ENCODE measurements at places on chromosomes 13 and 19. TPM values are rescaled to one million over a fixed set of nuclear protein-coding genes. Genes with fewer than 3 reads are reported as not detected.

GRCh38 chr19:49421878-49422202, 1.4 kb downstream of the PTH2 start:
- peaks cover 83% of the 10 kb centered on the region for H3K27me3 ChIP-seq
- peaks cover 11% of the 10 kb centered on the region for H3K4me1 ChIP-seq
- no peaks in the 10 kb centered on the region for H3K36me3 ChIP-seq
- no peak overlapping the region for H3K4me3 ChIP-seq

DNA sequence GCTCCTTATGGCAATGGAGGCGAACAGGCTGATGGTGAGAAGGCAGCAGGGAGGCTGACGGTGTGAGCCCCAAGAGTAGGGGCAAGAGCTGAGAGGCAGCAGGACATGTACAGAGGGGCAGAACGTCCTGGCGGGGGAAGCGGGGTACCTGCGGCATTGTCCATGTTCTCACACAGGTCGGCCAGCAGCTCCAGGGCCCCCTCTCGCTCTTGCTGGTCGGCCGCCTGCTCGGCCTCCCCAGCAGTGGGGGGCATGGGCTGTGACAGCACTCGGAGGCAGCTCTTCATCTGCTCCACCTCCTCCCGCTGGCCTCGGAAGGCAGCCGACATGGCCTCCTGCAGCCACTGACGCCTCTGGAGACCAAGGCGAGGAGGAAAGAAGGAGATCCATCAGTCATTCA, 2.4 kb downstream of the HSPBP1 start:
- no peak overlapping the region for H3K4me3 ChIP-seq
- H3K4me1 ChIP-seq, result peaks cover 24% of the 10 kb centered on the region
- H3K27me3 ChIP-seq, result peaks cover 2% of the 10 kb centered on the region
- DNase-seq, result no peak
- no peak overlapping the region for H3K27ac ChIP-seq
- H3K36me3 ChIP-seq, result peaks cover 12% of the 10 kb centered on the region

GRCh38 chr19:9705836-9706235, 30.9 kb upstream of the ZNF562 start:
- no peak overlapping the region for H3K4me3 ChIP-seq
- DNase-seq, result no peak
- peaks cover 2% of the 10 kb centered on the region for H3K27me3 ChIP-seq
- H3K36me3 ChIP-seq, result no peaks in the 10 kb centered on the region
- no peak overlapping the region for H3K27ac ChIP-seq

GRCh38 chr13:68019901-68020300, 789.8 kb upstream of the PCDH9 start:
- no peaks in the 10 kb centered on the region for H3K27me3 ChIP-seq
- H3K36me3 ChIP-seq, result no peaks in the 10 kb centered on the region

C19orf38 gene
- total RNA-seq, result 0.40 TPM

GRCh38 chr13:86757236-86757978, 913.8 kb upstream of the SLITRK5 start:
- no peaks in the 10 kb centered on the region for H3K4me1 ChIP-seq
- no peak for DNase-seq
- no peak overlapping the region for H3K4me3 ChIP-seq

MYO16 gene
- total RNA-seq, result not detected

TUBA3C gene
- total RNA-seq, result not detected

DNA sequence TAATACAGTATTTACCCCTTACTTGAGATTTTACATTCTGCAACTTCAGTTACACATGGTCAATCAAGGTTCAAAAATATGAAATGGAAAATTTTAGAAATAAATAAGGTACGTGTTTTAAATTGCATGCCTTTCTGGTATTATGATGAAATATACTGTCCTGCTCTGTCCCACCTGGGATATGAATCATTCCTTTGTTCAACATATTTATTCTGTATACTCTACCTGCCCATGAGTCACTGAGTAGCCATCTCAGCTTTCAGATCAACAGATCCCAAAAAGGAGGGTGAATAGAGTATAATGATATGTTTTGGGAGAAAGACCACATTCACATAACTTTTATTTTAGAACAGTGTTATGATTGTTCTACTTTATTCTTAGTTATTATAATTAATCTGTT, 37.8 kb downstream of the STOML3 start:
- no peaks in the 10 kb centered on the region for H3K36me3 ChIP-seq
- no peaks in the 10 kb centered on the region for H3K4me1 ChIP-seq
- no peak overlapping the region for H3K4me3 ChIP-seq
- peaks cover 4% of the 10 kb centered on the region for H3K27me3 ChIP-seq
- H3K27ac ChIP-seq, result no peak overlapping the region

DNA sequence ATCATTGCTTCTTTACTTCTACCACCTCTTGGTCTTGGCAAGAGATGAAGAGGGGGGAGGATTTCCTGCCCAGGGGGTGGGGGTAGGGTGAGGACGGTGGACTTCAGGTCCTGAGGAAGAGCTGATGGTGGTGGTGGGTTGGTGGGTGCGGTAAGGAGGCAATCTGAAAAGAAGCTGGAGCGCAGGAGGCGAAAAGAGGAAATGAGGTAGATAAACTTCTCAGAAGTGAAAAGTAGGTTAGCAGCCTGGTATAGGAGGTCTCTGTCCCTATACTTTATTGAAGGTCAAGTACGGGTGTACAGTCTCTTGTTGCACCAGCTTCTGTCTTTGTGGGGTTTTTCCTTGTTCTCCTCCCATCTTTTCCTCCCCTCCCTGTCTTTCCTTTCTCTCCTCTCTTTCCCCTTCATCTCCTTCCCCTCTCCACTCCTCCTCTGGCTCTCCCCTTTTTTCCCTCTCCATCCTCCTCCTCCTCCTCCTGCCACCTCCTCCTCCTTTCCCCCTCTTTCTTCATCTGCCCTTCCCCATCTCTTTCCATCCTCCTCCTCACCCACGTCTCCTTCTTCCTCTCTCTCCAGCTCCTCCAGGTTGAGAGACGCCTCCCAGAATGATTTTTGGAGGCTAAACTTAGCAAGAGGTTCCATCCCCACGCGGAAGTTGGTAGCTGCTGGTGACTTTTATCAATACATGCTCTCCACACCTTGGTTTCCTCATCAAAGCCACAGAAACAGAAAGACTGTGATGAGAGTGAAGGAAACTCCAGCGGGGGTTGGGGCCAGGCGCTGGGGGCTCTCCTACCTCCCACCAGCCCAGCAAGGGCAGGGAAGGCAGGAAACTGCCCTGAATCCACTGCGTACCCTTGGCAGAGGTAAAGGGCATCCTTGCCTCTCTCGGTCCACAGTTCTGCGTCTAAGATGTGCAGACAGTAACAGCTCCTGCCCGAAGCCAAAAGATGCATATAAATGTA, 15.3 kb downstream of the TNFSF14 start:
- no peak for DNase-seq
- H3K4me1 ChIP-seq, result no peaks in the 10 kb centered on the region
- no peaks in the 10 kb centered on the region for H3K36me3 ChIP-seq
- no peak overlapping the region for H3K4me3 ChIP-seq
- no peak overlapping the region for H3K27ac ChIP-seq
- H3K27me3 ChIP-seq, result peaks cover 33% of the 10 kb centered on the region

Measured in HFFc6 (cell line).